Spleen (tissue), 13 donors: ENCODE measurements at places on chromosomes 1 and 21.

- no peak for DNase-seq
Observed at GRCh38 chr1:205015241-205015640, 27.8 kb upstream of the CNTN2 start.

DNA sequence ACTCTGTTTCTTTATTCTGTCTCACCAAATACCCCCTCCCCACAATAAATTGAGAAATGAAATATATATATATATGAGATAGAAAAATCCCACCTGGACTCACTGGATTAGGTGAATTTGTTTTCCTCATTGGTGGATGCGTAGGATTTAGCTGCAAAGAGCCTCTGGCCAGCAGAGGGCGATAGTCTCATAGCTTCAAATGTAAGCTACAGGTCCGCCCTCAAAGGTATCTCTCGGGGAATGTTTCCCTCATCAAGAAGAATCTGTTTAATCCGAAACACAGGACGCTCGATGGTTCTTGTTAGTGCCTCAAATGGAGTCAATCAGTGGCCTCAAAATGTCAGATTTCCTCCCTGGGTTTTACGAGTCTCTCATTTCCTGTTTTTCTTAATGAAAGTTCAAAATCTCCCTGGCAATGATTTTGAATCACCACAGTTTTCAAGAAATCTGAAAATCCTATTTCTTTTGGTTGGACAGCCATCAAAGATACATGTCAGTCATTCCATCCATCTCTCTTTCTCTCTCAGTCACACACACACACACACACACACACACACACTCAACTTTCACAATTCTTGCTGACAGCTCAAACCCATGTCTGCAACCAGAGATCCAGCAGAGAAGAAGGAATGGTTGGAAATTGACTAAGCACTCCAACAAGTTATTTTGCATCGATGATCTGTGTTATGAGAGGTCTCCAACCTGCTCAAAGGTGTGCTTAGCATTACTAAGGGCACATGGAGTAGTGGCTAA lies 13.9 kb upstream of the CAMK1G start:
- peak; percentile 84 for DNase-seq

GRCh38 chr1:101264697-101265096 lies 27.9 kb downstream of the S1PR1 start:
- no peak for DNase-seq

GRCh38 chr1:32350785-32351398 lies 11.4 kb downstream of the FAM229A start:
- DNase-seq: peak; percentile 93

GRCh38 chr1:152071123-152071522 lies 17.7 kb downstream of the TCHHL1 start:
- DNase-seq: no peak

DNA sequence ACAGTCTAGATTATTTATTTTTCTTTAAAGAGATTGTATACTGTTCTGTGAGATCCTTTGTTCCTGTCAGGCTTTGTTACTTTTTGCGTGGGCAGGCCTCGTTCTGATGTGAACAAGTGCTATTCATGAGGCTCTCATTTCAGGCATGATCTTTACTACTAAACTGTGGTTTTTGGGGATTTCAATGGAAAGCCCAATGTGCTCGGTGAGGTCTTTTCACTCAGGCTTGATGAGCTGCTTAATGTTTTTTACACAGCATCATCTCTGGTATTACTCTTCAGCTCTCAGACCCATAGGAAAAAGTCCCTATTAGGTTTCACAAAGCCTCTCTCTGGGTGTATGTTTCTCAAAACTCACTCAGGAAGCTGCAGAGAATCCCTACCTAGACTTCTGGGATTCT lies 419.4 kb downstream of the GPATCH2 start:
- DNase-seq: no peak

- DNase-seq: no peak
Observed at GRCh38 chr1:42176902-42177519, 12.5 kb upstream of the GUCA2A start.

- DNase-seq: no peak
Observed at GRCh38 chr1:241715435-241715834, 63.4 kb downstream of the WDR64 start.

GRCh38 chr21:39444421-39445180 lies 977 bp downstream of the LCA5L start:
- no peak for DNase-seq

DNA sequence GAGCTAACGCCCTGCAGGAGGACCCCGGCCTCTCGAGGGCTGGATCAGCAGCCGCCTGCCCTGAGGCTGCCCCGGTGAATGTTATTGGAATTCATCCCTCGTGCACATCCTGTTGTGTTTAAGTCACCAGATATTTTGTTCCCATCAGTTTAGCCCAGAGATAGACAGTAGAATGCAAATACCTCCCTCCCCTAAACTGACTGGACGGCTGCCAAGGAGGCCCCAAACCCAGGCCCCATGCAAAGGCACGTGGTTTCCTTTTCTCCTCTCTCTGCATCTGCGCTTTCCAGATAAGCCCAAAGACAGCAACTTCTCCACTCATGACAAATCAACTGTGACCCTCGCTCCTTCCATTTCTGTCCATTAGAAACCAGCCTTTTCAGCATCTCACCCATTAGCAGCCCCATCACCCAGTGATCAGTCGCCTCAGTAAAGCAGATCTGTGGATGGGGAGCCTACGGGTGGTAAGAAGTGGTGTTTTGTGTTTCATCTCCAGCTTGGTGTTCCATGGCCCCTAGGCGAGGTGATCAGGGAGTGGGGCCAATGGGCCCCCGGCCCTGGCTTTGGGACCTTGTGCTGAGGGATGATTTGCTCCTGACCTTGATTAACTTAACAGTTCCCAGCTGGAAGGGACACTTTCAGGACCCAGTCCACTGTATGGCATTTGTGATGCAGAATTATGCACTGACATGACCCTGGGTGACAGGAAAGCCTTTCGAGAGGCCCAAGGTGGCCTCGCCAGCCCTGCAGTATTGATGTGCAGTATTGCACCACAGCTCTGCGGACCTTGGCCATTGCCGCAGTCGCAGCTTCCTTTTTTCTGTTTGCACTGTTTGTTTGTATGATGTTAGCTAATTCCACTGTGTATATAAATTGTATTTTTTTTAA lies 5.2 kb downstream of the NPPA start:
- peak; percentile 85 for DNase-seq

DNA sequence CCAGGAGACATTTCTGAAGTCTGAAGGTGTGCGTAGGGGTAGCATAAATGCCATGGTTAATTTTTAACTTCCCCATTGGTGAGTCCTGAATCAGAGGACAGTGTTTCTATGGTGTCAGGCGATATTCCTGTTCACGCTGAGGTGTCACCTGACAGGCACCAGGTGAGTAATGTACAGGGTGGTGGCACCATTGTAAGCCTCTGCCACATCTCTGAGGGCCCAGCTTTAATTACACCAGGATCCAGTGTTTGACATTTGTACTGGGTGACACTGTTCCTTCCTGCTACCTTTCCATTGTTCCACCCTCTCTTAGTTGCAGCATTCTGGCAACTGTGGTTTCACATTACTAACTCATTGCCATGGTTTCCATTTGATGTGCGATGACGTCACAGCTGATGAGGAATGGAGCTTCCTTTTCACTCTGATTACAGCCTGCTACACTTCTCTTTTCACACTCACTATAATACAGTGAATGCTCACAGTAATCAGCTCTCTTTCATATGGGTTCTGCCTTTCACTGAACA lies 40.6 kb upstream of the MARK1 start:
- no peak for DNase-seq

GRCh38 chr1:28437264-28437923 lies 67.9 kb downstream of the PHACTR4 start:
- DNase-seq: no peak

- no peak for DNase-seq
Observed at GRCh38 chr1:3226701-3227350, 157.8 kb downstream of the PRDM16 start.

DNA sequence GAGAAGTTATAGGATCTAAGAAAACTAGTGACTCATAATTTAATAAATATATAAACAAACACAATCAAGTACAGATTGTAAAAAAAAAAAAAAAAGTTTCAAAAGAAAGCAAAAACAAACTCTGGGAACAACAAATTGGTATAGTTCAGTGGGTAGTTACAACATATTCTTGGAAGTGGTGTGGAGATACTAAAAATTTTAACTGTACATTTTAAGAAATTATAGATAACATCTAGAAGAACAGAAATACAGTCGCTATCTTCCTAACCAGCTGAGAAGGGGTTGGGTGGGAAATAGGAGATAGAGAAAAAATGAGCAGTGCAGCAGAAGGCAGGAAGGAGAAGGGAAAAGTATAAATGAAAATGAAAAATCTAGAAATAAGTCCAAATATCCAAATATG lies 70.5 kb downstream of the LRRC8C start:
- DNase-seq: no peak

GRCh38 chr1:204742676-204743251 lies 57.2 kb upstream of the LRRN2 start:
- DNase-seq: no peak

DNA sequence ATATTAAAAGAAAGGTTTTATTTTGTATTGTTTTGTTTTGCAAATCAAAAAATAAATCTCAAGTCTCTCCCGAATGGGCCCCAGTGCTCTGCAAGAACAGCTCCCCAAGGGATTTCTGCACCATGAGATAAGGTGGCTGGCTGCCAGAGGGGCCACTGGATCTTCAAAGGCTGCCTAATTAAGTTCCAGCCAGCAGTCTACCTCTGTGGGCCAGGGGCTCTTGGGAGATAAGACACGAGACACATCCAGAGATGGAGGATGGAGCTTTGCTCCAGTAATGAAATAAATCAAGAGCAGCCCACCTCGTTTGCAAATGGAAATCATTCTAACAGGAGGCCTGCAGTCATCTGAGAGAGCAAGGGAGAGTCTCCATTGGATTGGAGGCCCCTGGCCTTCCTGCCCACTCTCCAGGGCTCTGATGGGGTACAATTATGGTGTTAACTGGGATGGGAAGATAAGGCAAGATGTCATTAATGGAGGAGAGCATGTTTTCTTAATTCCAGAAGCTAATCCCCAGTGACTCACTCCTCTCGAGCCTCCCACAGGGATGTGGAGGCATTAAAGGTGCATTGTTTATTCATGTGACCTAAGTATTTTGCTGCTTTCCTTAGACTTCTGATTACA lies 155.2 kb upstream of the KAZN start:
- no peak for DNase-seq

- peak; percentile 15 for DNase-seq
Observed at GRCh38 chr1:30659702-30660101, 63.7 kb downstream of the MATN1 start.
